Osteoblast (primary cell): ENCODE measurements at places on chromosomes 2 and 18. TPM values are rescaled to one million over a fixed set of nuclear protein-coding genes. Genes with fewer than 3 reads are reported as not detected.

DNA sequence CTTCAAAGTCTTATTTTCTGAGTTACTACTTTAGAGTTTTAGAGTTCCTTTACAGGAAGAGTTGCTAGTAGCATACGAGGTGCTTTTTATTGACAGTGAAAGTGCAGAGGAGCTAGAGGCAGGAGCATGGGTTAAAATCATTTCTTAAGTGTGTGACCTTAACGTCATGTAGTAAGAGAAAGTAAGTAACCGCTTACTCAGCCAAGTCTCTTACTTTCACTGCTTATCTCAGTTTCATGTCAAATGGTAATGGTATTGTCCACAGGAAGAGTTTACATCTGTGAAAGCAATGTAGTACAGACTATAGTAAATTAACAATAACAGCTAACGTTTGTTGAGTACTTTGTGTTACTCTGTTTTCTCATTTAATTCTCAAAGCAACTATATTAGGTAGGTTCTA is 12.6 kb downstream of the NDUFAF7 start:
- DNase-seq = no peak

METAP1D gene
- total RNA-seq = 11.2 and 12.7 TPM in 2 replicates

DNA sequence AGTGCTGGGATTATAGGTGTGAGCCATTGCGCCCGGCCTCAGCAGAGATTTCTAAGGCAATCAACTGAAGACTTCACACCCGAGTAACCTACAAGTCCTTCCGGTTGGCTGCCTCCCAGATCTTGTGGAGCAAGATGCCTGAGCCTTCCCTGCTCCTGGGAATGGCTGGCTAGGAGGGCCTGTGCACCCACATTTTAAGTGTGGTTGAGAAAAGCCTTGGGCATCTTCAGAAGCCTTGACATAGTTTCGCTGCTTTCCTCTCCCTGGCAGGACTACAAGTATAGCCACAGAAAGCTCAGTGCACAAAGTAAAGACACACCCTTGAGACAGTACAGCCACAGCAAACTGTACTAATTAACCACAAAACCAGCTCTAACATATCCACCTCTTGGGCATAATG is 35.2 kb downstream of the E2F6 start:
- DNase-seq = no peak

DNA sequence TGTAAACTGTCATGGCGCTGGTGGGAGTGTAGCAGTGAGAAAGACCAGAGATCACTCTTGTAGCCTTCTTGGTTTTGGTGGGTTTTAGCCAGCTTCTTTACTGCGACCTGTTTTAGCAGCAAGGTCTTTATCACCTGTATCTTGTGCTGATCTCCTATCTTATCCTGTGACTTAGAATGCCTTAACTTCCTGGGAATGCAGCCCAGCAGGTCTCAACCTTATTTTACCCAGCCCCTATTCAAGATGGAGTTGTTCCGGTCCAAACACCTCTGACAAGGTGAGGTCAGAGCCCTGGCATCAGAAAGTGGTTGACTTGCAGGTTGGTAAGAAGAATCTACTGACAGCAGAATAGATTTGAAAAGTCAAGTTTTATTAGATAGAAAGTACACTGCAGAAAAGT is 55.0 kb upstream of the MSH6 start:
- no peak for DNase-seq

DIS3L2 gene
- 21.2 and 28.2 TPM in 2 replicates for total RNA-seq
